Inflammatory macrophage treated with lipopolysaccharide for 4 hours (primary cell): ENCODE measurements at places on chromosomes 7 and 10.

DNA sequence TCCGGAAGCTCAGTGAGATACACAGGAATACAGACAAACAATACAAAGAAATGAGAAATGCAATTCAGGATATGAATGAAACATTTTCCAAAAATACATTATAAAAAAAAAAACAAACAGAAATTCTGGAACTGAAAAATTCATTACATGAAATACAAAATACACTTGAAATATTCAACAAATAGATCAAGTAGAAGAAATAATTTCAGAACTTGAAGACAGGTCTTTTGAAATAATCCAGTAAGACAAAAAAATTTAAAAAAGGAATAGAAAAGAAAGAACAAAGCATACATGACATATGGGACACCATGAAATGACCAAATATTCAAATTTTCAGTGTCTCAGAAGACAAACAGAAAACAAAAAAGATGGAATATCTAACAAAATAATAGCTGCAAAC is 102.5 kb downstream of the ALOX5 start:
- no peak for DNase-seq

- peak; percentile 43 for DNase-seq
Measured at GRCh38 chr7:130112093-130112492, 41.8 kb downstream of the KLHDC10 start.

DNA sequence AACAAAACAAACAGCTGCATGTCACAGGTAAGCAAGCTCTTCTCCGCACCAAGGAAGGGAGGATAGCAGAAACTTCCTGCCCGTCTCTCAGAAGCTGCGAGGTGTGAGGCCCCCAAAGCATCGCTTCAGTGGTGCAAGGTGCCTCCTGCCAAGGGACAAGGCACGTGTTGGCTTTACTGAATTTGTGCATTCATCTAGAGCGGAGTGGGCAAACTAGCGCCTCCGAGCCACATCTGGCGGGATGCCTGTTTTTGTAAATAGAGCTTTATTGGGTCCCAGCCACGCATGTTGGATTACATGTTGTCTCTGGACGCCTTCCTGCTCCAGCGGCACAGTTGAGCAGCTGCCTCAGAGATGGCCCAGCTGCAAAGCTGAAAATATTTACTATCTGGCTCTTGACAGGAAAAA is 27.7 kb downstream of the PHYH start:
- DNase-seq = no peak

DNA sequence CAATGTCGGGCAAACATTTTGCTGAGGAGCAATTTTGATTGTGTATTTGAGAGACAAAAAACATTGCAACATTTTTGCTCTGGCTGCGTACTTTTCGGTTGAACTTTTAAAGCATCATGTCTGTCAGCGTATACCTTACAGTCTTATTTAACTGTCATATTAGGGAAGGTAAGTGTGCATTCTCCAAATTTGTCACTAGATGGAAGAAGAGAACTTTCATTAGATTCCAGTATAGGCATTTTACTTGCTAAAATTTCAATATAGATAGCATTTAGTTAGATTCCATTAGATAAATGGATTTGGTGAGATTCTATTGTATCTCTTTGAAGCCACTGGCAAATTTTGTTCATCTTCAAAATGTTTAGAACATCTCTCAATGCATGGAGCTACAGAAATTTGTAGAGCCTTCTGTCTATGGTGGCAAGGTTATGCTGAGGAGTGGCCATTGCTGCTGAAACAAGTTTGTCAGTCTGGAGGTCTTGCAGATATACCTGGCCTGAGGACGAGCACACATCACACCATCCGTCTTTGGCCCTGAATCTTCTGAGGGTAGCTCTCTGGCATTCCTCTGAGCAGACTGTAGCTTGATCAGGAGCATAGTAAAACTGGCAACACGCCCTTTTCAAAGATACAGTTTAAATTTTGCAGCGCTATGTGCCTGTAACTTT is 437.5 kb upstream of the MBL2 start:
- no peak for DNase-seq

DNA sequence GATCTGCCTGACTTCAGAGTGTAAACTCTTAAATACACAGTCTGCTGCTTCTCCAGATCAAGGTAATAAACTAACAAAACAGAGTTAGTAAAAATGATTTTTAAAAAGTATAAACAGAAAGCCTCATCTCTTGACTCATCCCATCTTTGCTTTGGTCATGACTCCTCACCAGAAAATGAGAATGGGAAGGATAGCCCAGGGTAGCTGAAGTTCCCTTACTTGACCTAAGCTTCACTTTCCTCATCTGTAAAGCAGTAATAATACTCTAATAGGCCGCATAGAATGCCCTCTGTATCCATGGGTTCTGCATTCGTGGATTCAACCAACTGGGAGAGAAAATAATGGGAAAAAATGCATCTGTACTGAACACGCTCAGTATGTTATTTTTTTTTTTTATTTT is 11.3 kb upstream of the SLC25A28 start:
- DNase-seq = no peak

DNA sequence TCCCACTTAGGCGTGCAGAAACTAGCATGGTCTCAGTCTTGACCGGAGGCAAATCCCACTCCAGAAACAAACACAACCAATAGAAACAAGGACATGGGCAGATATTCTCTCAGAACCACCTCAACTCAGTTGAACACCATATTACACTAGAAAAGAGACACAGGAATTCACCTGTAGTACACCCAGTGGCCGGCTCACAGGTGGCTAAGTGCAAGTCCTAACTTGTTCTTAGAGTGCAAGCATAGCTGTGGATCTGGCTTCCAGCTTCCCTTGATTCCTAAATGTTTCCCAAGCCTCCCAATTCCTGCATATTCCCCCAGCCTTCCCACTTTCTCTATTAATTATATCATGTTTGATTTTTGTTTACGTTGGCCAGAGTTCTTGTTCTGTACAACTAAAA is 164.4 kb downstream of the TPK1 start:
- no peak for DNase-seq

DNA sequence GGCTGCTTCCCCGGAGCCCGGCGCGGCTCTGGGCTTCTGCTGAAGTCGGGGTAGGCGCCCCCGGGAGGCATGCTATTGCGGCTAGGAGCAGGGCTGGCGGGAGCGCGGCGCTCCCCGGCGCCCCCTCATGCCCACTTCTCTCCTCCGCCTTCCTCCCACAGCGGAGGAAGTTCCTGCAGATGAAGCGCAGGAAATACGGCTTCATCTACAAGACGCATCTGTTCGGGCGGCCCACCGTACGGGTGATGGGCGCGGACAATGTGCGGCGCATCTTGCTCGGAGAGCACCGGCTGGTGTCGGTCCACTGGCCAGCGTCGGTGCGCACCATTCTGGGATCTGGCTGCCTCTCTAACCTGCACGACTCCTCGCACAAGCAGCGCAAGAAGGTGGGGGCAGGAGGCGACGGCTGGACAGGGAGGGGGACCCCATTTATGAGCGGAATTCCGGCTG is 479 bp downstream of the CYP26A1 start:
- no peak for DNase-seq

- DNase-seq = no peak
Measured at GRCh38 chr10:31683682-31684081, 244.9 kb downstream of the ARHGAP12 start.

DNA sequence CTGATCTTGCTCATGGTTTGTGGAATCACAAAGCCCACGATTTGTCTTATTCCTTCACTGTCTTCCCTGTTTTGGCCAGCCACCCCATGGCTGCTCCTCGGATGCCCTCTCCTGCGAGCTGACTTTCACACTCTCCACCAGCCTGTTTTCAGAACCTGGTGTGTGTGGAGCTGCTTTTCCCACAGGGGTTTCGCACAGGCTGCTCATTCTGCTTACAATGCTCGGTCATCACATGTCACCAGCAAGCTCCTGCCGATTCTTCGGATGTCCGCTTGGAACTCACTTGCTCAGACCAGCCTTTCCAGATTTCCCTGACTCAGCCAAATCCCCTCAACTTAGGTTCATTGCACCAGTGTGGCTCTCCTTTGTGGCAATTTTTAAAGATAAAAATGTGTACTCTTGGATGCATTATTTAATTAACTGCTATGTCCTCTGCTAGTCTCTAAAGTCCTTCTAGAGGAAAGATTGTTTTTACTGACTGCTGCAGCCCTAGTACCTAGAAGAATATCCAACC is 1018.6 kb upstream of the LRRTM3 start:
- no peak for DNase-seq

DNA sequence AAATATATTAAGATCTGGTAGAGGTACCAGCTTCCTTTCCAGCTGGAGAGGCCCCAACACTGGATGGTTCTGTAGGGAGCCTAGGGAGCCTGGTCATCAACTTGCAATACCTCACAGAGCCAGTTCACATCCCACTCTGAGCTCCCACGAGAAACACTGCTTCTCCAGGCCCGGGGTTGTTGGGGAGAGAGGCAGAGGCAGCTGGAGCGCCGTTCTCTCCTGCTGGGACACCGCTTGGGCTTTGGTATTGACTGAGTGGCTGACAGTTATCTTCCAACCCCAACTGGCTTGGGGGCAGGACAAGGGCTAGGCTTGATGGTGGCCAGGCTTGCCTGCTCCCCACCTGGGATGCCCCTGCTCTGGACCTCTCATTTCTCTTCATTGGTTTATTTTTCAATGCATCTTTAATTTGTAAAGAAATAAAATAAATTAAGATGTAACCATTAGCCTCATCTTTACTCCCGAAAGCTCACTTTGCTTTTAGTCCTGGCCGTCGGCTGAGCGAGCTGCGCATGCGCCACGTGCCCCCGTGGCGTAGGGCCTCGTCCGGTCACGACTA is 10.0 kb upstream of the CHCHD1 start:
- DNase-seq = peak; percentile 86

- DNase-seq = no peak
Measured at GRCh38 chr7:51128545-51129435, 187.8 kb downstream of the COBL start.

DNA sequence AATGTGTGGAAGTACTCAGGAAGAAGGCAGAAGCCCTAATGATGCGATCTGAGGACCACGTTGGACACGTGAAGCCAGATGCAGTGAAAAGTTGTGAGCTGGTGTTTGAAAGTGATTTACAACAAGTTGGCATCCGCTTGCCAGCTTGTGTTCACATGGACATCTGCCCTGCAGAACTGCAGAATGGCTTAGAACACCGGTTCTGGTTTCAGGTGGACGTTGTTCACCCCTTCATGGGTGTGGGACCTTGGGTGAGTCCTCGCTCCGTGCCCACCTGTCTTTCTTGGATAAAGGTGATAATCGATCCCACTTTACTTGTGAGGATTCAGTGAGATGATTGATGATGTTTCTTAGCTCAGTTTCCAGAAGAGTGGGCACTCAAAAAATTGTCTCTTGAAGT is 53.8 kb downstream of the CAMK1D start:
- no peak for DNase-seq

DNA sequence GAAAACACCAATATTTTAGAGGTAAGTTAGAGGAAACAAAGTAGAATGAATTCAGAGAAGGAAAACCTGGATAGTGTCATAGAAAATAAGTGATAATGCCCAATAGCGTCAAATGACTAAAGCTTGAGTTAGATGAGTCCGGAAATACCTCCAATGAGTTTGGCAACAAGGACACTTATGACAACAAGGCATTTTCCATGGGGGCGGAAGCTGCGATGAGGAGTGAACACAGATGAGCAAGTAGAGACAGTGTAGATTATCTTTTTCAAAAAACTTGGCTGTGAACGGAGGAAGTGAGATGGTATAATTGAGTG is 383 bp upstream of the R3HCC1L start:
- no peak for DNase-seq

DNA sequence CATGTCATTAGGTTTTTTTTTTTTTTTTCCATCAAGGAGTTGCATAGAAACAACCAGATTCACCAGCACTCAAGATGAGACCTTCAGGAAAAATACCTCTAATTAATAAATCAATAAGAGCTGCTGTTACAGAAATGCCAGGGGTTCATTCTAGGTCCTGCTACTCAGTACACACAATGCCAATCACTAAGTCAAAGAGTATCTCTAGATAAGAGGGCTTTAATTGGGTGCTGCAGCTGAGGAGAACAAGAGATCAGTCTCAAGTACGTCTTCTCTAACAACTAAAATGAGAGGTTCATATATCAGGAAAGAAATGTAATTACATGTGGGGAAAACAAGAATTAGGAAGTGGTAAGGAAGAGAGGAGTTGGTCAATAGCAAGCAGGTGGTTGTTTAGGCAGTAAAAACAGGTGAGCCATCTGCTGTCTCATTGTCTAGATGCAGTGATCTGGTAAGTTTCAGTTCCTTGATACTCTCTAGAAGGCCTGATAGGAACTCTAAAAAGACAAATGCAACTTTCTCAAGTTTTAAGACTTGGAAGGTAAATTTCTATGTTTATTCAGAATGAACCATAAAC is 272.9 kb upstream of the ZWINT start:
- no peak for DNase-seq

- no peak for DNase-seq
Measured at GRCh38 chr10:96978621-96979154, 146.6 kb downstream of the LCOR start.

DNA sequence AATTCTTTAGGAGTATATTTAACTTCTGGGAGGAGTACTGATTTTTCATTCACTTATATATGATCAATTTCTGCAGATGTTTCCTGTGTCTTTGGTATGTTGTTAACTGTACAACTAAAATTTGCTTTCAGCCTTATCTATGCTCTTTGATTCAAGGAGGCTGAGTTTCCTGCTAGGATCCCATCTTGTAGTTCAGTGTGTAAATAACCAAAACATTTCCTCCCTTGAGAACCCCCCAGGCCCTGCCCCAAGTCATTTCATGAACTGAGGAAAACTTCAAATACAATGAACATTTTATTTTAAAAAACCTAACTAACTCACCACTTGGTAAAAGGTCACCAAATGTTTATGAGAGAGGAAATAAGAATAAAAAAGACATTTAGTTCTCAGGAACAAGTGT is 55.5 kb downstream of the VWA2 start:
- DNase-seq = no peak

DNA sequence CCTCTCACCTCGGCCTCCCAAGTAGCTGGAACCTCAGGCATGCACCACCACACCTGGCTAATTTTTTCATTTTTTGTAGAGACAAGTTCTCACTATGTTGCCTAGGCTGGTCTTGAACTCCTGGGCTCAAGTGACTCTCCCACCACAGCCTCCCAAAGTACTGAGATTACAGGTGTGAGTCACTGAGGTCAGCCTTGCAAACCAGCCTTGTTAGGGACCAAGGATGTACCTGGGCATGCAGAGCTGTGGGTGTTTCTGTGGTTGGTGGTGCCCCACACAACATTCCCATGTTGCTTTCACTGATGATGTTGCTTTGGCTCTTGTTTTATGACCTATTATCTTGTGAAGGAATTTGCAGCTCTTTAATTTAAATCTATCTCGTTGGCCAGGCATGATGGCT is 54.8 kb downstream of the OTUD1 start:
- no peak for DNase-seq

DNA sequence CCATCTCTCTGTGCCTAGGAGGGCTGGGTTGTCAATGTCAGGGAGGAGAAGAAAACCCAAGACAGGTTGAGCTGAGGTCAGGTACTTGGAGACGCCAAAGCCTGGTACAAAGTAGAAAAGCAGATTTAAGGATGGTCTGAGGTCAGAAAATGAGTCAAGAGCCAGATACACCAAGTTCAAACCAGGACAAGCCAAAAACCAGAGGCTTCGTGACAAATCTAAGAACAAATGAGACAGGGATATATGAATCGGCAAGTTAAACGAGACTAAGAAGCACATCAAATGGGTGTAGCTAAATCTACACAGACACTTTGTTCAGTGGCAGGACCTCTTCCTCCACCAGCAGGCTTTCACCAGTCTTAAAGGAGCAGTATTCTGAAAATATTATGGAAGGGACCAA is 34.2 kb downstream of the C7orf33 start:
- no peak for DNase-seq
